ENCODE measurements at places on chromosomes 12 and 14.

GRCh38 chr14:69345402-69345801, 52.7 kb downstream of the ERH start:
- no peak for DNase-seq

DNA sequence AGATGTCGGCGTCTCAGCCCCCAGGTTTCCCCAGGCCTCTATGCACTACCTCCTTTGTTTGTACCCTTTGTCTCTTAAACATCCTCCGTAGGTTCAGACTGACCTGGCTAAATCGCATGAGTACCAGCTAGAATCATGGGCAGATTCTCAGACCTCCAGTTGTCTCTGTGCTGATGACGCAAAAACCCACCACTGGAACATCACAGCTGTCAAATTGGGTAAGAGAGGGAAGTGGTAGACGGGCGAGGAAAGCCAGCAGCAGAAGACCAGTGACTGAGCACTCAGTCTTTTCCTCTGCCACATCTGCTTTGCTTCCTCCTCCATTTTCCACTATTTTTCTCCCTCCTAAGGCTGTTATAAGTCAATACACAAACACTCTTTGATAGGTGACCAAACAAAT, 29.7 kb downstream of the A2ML1 start:
- no peak for DNase-seq

DNA sequence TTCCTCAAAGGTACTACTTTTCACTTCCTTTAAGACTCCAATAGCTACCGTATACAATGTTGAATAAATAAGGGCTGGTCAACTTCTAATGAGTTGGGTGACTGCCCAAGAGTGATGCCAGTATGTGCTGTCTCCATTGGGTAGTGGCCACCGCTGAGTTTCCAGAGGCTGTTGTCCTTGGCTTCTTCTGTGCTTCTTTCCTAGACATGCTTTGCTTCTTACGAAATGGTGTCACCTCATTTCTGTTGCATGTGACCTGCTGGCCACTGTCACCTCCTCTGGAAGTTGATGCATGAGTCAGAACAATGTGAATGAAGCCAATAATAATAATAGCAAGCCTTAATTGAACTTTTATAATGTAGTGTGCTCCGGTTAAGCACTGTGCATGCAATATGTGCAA, 7.5 kb upstream of the NID2 start:
- DNase-seq = no peak

GRCh38 chr12:108823804-108824203, 33.6 kb downstream of the SSH1 start:
- DNase-seq = no peak

DNA sequence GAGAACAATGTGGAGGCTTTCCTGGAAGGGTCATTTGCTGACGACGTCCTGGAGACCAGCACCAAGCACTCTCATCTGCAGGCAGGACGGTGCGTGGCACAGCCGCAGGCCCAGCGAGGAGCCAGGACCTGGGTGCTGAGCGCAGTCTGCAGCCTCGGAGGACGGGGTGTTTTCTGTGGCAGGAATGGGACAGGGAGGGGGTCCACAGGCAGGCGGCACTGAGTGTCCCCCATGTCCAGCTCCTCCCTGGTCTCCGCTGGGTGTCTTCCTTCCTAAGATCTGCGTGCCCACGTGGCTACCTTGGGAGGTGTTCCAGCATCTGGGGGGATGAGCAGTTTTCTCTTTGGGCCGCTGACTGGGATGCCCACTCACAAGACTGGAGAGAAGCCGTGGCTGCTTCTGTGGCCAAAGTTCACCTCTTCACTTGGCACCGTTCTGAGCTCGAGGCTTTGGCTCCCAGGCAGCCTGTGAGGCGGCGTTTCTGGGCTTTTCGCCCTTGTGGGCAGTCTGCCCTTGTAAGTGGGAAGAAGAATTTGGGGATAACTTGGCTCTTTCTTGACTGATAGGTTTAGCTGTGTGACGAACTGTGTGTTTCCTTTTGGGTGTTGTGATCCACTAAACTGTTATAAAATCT, 72.2 kb downstream of the NOC4L start:
- no peak for DNase-seq

DNA sequence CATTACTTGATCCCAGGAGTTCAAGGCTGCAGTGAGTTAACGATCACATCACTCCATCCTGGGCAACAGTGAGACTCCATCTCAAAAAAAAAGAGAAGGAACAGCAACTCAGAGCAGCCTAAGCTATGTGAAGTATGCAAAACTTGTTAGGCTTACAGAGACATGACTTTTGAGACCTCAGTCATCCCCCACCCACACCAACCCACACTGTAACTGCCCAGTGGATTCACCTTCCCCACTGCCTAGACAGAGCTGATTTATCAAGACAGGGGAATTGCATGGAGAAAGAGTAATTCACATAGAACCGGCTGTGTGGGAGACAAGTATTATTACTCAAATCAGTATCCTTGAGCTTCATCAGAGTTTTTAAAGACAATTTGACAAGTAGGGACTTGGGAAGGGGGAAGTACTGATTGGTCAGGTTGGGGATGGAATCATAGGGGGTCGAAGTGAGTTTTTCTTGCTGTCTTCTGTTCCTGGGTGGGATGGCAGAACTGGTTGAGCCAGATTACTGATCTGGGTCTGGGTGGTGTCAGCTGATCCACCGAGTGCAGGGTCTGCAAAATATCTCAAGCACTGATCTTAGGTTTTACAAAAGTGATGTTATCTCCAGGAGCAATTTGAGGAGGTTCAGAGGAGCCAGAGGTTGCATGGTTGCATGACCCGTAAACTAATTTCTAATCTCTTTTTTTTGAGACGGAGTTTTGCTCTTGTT, 6.2 kb upstream of the WDR89 start:
- DNase-seq = no peak

- DNase-seq = no peak
Observed at GRCh38 chr12:46450279-46450748, 77.7 kb upstream of the SLC38A2 start.

DNA sequence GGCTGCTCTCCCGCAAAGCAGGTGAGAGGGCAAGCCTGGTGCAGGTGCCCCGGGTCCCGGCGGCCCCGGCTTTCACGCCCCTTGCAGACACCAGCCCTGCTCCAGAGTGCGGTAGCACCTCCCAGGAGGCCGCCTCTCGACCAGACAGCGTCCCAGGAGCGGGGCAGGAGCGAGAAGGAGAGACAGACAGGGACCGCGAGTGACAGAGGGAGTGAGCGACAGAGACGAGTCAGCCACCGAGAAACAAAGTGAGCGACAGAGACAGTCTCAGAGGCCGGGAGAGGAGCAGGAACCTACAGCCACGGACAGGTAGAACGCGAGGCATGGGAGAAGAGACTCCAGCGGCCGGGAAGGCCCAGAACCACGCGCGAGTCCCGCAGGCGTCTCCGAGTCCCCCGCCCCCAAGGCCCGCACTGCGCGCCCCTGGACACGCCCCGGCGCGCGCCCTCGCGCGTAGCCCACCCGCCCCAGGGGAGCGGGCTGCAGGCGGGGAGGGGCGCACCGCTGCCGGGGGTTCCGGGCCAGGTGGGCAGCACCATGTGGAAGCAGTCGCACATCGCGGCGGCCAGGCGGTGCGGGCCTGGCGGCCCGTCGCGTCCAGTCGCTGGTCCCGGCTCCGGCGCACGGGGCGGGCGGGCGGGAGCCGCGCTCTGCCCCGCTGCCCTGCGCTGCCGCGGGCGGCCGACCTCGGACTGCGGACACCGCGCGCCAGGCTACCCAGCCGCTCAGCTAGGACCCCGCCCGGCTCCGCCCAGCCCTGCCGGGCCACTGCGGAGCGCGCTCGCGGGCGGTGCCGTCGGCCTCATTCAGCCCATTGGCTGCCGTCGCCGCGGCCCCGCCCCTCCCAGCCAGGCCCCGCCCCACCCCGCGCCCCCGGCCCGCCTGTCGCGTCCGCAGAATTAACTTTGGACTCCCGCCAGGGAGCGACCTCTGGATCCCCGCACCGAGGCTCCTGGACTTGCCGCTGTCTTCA, at the start of gene AHNAK2:
Gene AHNAK2, minus strand, starts transcription at position 694 of the 973 bp plus-strand sequence. Its CDS starts 137 bp downstream, at position 557.
- DNase-seq = no peak

DNA sequence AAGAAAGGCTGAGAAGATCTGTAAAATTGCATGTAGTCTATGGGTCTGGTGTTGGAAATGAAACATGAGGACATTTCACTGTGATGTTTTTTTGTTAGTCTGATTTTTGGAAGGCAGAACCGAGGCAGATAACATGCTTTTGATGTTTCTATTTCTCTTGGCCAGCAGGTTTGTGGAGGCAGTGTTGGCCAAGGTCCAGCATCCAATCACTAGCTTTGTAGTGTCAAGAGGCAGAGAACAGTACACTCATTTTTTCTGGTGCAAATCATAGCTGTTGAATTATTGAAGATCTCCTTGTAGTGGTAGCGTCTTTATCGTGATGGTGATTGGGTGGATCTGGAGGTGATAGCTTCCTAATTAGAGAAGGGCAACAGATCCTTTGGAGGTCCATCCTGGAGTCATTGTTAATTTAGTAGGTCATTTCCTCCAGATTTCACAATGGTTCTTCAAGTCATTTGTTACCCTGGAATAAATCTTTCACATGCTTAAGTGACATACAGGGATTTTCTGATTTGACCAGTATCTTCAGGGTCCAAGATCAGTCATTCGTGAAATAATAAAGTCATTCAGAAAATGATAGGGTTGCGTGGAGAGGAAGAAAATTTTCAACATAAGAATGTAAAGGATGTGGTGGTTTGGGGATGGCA, 252.4 kb upstream of the CPNE8 start:
- DNase-seq = no peak

DNA sequence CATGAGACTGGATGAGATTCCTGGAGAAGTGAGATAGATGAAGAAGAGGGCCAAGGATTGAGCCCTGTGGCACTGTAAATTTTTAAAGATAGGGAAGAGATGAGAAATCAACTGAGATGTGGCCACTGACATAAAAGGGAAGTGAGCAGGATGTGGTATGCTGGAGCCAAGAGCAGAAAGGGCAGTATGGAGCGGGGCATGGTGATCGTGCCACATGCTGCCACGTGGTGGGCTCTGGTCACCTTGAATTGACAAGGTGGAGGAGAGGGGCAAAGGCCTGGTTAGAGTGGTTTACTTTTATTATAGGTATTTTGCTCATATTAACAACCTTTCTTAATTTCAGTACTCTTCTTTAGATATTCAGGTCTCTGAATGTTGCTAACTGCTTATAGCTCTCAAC, 257.9 kb downstream of the NEDD1 start:
- no peak for DNase-seq

DNA sequence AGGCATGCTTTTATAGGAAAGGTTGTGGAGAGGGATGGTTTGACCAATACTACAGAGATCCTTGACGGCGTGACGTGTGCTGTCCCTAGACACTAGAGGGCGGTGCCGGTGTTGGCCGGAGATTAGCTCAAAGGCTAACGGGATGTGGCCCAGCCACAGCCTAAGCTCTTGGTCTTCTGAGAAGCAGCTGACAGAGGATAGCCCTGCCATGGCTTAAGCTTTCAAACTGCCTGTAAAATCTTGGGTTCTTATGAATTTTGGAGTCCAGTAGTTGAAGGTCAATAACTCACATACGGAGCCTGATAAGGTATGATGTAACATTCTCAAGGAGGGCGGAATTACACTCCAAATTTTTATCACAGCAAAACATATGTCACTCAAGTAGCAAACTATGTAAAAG, 515.7 kb upstream of the ATXN7L3B start:
- peak; percentile 1 for DNase-seq

DNA sequence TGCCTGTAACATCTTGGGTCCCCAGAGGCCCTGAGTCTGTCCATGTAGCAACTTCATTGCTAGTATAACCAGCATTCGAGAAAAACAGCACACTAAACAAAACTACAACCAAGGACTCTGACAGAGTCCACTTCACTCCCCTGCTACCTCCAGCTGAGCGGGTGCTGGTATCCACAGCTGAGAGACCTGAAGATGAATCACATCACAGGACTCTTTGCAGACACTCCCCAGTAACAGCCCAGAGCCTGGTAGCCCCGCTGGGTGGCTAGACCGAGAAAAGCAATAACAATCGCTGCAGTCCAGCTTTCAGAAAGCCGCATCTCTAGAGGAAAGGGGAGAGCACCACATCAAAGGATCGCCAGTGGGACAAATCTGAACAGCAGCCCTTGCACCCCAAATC, 9.0 kb upstream of the IQSEC3 start:
- DNase-seq = no peak

DNA sequence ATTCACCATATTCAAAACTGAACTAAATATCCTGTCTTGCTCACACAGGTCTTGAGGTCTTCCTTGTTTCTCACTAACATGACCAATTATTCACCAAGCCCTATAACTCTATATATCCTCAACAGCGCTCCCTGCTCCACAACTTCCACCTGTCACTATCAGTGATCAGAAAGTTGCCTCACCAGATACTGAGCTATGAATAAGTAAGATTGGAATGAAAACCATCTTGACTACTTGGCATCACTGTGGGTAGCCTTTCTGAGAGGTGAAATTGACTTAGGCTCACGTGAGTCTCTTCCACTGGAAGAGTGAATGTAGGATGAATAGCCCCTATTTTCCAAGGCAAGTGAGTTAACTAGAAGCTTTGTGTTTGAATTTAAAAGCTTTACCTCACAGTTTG, 167.1 kb downstream of the PIK3C2G start:
- DNase-seq = no peak

GRCh38 chr12:87794854-87795253, 234.3 kb downstream of the C12orf50 start:
- no peak for DNase-seq

GRCh38 chr12:122995503-122996187, 15.2 kb downstream of the ARL6IP4 start:
- DNase-seq = no peak

- no peak for DNase-seq
Observed at GRCh38 chr12:25023808-25024207, 74.9 kb upstream of the BCAT1 start.

DNA sequence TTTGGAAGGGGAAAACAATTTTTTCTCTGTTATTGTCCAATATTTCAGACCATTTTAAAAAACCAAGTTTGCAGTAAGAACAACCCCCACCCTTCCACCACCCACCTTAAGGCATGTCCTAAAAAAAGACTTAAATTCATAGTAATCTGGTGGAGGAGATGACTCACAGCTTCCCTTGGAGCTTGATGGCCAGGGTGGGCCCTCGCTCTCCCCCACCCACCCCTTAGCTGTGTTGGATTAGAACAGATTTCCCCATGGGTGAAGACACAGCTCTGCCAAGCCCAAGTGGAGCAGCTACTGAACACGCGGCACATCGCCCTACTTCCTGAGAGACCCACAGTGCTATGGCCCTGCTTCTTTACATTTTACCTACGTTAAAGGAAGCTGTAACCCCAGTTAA, 140.3 kb downstream of the GCH1 start:
- DNase-seq = peak; percentile 18

DNA sequence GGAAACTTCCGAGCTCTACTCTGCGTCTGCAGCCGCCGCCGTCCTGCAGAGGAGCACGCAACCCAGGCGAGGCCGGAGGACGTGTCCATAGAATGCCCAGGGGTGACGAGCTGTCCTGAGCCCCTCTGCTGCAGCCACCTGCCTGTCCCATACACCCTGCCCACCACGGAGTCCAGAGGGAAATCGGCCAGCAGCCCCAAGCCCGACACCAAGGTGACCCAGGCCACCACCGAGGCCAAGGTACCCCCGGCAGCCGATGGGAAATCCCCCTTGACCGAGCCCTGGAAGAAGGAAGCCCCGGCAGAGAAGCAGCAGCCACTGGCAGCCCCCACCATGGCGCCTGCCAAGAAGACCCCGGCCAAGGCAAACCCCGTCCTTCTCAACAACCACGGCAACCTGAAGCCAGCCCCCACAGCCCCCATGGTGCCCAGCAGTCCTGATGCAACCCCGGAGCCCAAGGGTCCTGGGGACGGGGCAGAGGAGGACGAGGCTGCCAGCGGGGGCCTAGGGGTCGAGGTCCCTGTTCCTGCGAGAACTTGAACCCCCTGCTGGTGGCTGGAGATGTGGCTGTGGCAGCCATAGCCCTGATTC, 128.7 kb upstream of the C14orf180 start:
- no peak for DNase-seq

- no peak for DNase-seq
Observed at GRCh38 chr12:89935850-89936249, 227.2 kb upstream of the ATP2B1 start.
